ENCODE measurements at places on chromosomes 5 and 9.

- DNase-seq, result no peak
Measured at GRCh38 chr5:110752953-110753352, 14.1 kb downstream of the SLC25A46 start.

DNA sequence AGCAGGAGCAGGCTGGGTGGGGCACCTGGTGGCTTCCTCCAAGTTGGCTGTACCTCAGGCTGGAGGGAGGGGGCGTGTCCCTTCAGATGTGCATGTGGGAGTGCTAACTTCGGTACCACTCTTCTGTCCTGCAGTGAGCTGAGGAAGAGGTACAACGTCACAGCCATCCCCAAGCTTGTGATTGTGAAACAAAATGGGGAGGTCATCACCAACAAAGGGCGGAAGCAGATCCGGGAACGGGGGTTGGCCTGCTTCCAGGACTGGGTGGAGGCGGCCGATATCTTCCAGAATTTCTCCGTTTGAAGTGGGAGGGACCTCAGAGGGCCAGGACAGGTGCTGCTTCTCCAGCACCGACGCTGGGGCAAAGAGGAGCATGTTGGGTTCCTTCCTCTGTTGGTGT is 9.3 kb downstream of the NXNL2 start:
- DNase-seq, result no peak

DNA sequence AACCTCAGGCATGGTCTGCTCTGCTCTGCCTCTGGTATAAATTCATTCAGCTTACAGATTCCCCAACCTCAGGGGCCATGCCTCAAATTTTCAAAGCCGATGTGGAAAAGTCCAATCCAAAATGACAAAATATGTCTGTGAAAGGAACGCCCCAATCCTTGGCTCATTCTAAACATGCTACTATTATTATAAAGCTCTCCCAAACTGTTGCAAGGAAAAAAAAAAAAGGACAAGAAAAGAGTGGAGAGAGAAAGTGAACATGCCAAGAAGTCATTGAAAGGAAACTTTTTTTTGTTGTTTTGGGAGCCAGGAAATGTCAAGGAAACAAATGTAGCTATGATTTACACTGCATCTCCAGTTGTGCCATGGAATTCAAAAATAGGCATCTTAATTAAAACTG is 3.8 kb downstream of the COL23A1 start:
- no peak for DNase-seq

GRCh38 chr5:96031811-96032261 is 70.2 kb upstream of the ELL2 start:
- DNase-seq, result peak; percentile 48

DNA sequence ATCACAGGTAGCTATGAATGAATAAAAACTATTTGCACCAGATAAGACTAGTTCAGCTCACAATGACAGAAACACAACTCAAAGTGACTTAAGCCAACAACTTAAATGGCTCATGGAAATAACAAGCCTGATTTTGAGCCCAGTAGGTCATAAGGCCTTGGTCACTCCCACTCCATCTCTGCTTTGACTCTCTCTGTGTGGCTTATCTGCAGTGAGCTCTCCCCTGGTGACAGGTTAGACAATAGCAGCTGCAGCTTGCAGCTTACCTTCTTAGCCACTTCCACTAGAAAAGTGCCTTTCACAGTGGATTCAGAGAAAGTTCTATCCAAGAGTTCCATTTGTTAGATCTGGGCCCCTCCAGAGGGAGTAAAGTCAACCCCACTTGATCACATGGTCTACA is 315.7 kb downstream of the RAB3C start:
- DNase-seq, result no peak

DNA sequence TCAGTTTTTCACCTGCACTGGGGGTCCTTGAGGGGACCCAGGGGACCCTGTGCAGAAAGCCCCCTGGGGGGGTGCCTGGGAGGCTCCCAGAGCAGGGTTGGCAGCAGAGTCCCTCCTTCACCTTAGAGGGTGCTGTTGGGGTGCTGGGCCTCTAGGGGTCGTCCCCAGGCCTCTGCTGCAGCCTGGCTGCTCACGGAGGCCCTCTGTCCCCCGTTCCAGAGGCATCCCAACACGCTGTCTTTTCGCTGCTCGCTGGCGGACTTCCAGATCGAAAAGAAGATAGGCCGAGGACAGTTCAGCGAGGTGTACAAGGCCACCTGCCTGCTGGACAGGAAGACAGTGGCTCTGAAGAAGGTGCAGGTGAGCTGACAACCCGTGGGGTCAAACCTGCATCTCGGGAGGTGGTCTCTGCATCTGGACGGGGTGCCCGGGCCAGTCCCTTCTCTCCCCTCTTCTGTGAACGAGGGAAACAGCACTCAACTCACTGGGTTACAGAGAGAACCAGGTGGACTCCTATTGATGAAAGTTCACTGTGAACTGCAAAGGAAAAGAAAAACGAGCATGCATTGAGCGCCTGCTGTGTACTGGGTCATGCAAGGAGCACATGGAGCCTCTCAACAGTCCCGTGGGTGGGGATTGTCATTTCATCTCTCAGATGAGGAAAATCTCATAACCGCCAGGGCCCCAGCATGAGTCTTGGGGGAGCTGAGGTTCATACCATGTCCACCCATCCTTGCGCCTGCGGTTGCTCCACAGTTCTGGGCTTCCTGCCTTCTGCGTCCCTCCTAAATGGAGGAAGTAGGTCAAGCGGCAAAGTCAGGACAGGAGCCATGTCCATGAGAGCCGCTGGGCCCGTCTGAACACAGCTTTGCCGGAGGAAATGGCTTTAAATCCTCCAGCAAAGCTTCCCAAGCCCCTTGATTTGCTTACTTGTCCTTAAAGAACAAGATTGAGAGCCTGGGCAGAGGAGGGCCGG is 54.8 kb downstream of the NEK6 start:
- no peak for DNase-seq

DNA sequence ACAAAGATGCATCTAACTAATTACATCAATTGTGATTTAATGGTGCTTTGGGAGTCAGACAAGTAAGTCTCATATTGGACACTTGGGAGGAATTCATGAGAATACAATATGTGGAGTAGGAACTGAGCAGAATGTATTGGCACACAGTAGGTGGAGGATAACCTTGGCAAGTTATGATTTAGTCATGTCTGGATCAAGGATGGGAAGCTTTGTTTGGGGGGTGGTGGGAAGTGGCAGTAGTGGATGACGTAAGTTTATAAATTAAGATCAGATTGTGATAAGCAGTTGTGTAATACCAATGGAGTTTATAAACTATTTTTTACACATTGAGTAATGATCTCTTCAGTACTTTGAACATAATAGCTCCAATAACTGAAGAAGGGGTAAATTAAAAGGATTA is 67.0 kb downstream of the SGCD start:
- DNase-seq, result no peak

DNA sequence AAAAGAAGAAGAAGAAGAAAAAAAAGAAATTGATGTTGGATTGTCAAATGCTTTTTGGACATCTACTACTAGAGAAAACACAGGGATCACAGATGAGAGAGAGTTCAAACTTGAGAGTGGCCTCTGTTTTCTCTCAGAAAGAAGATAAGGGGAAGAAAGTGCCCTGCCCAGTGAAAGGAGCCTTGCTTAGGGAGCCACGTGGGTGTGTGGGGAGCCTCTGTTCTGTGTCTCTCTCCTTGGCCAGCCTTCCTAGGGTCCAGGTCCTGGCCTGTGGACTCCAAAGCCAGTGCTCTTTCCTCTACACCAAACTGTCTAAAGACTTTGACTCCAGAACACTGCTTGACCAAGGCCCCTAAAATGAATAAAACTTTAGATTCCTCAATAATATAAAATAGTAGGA is 22.0 kb upstream of the COL15A1 start:
- DNase-seq, result no peak

- DNase-seq, result no peak
Measured at GRCh38 chr5:19546521-19546920, 441.5 kb downstream of the CDH18 start.

DNA sequence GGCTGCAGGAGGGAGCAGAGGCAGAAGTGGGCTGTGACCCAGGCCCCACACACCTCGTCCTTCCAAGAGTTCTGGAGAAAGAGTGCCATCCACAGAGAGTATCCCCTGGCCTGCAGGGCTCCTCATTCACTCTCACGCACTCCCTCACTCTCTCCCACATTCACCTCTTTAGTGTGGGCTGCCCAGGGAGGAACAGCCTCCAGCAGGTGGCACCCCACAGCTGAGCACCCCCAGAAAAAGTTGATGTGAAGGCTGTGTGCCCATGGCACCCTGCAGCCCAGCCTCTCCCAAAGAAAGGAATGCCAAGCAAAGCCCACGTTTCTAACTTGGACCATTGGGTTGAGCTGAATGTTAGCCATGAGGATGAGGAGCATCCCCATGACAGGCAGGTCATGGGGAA is 4.5 kb upstream of the SHC3 start:
- no peak for DNase-seq

DNA sequence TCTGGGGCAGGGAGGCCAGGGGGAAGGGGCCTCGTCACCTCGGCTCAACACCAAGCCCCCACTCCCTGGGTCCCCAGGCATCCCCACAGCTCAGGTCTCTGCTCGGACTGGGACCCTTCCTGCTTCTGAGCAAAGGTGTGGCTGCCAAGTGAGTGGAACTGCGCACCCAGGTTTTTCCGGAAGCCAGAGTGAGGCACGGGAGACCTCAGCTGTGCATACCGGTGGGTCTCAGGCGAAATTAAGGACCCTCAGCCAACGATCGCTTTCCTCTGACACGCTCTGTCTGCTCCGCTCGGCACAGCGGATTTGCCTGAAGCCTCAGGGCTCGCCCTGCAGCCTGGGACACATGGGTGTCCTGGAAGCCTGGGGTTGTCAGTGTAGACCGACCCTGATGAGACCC is 41.0 kb upstream of the IRX4 start:
- DNase-seq, result no peak

GRCh38 chr5:39513236-39513635 is 88.5 kb upstream of the DAB2 start:
- DNase-seq, result peak; percentile 18

DNA sequence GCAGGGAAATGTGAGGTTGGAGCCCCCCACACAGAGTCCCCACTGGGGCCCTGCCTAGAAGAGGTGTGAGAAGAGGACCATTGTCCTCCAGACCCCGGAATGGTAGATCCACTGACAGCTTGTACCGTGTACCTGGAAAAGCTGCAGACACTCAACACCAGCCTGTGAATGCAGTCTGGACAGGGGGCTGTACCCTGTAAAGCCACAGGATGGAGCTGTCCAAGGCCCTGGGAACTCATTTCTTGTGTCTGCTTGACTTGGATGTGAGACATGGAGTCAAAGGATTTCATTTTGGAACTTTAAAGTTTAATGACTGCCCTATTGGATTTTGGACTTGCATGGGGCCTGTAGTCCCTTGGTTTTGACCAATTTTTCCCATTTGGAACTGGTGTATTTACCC is 535.0 kb upstream of the MEF2C start:
- no peak for DNase-seq

DNA sequence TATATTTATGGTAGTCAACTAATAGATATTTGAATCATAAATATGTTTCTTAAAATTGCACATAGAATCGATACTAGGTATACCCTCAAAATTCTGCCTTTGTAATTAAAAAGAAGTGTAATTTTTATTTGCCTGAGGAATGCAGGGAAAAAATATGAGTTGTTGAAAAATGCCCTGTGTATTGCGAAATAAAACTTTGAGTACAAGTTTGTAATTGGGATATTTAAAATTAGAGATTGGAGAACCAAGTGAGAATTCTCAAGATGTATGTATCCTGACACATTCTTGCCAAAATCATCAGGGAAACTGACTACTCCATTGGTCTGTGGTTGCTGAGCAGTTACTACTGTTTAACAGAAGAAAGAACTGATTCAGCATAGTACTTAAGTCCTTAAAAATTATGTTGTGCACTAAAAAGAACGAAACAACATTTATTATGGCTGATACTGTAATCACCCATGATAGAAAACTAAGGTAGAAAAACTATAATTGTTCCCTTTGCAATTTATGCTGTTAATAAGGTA is 36.0 kb downstream of the ST8SIA4 start:
- DNase-seq, result no peak

DNA sequence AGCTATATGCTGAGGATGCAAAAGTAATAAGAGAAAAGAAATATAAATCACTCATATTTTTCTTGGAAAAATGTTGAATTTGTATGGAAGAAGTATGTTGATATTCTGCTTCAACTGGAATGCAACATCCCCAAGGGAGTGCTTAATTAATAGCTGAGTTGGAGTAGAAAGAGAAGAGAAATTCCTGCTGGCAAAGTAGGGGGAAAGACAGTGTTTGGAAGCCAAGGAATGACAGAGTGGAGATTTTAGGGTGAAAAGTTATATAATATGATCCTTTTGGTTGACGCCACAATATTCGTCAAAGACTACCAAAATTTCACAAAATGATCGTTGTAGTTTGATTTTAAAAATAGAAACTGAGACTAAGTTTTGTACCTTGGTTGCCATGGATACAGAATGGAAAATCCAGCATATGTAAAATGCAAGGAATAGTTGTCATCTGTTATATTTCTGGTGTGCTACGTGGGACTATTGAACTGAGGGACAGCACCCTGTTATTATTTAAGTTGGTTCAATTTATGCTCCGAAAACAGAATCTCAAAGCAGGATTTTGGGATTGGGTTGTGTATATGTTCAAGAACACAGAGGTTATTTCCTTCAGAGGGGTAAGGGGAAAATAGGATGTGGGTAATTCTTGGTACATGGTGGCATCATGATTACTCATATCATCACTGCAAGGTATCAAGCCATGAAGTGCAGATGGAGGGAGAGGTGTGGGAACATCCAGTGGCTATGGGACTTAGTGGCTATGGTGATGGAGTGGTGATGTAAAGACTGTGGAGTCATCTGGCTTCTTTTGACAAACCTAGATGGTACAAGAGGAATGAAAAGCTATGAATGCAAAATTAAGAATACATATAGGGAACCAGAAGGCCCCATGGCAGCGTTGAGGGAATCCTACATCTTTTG is 61.0 kb downstream of the SUB1 start:
- no peak for DNase-seq

DNA sequence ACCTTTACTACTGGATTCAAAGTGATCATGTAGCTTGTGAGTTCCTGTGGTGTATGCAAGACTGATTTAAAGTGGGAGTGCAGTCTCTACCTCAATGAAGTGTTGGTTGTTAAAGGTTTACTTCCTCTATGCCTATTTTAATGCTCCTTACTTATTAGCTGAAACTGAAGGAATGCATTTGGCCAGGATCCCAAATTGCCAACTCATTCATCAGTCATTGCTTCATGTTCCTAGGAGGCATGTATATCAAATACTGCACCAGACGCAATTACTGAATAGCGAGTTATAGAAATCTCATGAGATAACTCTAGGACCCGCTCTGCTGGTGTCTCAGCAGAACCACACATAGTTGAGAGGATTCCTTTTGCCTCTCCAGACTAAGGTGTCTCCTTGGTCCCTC is 143.0 kb upstream of the RPS23 start:
- no peak for DNase-seq

DNA sequence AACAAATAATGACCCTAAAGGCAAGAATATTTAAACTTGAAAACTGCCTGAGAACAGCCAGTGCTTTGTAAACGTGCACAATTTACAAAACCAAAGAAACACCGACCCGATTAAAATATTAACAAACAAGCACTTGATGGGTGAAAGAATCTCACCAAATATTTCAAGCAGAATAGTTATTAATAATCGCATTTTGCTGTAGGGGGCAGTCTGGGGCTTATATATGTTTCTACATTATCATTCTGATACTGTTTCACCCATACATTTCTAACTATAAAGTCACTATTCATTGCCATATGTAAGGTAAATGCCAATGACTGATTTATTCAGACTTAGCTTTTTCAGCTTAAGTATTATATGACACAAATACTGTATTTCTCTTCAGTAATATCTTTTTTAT is 37.7 kb downstream of the UBAP2 start:
- no peak for DNase-seq

- no peak for DNase-seq
Measured at GRCh38 chr9:127318651-127319167, 54.1 kb downstream of the GARNL3 start.

- no peak for DNase-seq
Measured at GRCh38 chr9:98971915-98972223, 28.2 kb downstream of the COL15A1 start.
